ENCODE measurements at places on chromosomes 7 and 10. TPM values are rescaled to one million over a fixed set of nuclear protein-coding genes. Genes with fewer than 3 reads are reported as not detected.

Gene TRIM56
- 40.8 TPM for total RNA-seq

Gene CNPY1
- total RNA-seq, result not detected

Gene SRRM3
- 0.09 TPM for total RNA-seq

Gene EPO
- total RNA-seq, result not detected

Gene CPXM2
- total RNA-seq, result not detected

Gene RASSF4
- 1.3 TPM for total RNA-seq

Gene MGMT
- total RNA-seq, result 22.8 TPM
